Motor neuron (in vitro differentiated cells): ENCODE measurements at places on chromosomes 1 and 21.

- no peak for ATAC-seq
These were observed 22.7 kb downstream of the PIGM start for GRCh38 chr1:160009081-160009480.

GRCh38 chr1:106600626-106601025, 455.8 kb upstream of the PRMT6 start:
- ATAC-seq: no peak

DNA sequence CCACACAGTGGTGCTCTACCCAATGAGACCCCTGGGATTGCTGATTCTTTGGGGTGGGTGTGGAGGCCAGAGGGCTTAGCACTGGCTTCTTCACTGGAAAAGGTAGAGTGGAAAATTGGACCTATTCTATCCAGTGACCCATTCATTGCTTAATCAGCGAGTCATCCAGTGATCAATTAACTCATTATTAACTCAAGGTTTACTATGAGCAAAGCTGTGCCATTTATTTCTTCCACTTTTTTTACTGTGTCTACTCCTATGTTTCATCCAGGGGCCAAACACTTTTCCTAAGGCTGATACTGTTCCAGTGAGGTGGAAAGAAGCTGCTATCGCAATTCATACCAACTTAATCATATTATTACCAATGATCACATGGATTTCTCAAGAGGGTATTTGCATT, 363.9 kb downstream of the RPS6KC1 start:
- no peak for ATAC-seq

GRCh38 chr21:25422610-25423608, 184.4 kb downstream of the MRPL39 start:
- no peak for ATAC-seq

GRCh38 chr1:24972221-24972914, 42.3 kb upstream of the RUNX3 start:
- peak; percentile 53 for ATAC-seq

DNA sequence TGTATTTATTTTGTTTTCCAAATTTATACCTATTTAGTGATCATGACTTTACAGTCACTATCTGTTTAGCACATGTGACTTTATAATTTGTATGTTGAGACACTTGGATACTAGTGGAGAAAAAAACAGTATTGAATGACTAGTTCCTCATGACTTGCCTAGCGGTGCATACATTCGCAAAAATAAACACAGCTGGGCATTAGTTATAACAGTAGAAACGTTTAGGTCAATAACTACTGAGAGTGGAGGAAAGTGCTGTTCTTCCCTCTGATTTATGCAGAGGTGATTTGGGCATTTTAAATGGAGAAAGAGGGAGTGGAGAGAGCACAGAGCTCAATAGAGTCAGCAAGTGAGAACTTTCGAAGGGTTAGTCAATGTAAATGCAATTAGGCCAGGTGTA, 1679.0 kb upstream of the B3GALT2 start:
- no peak for ATAC-seq

GRCh38 chr1:1157426-1157913, 16.2 kb upstream of the TTLL10 start:
- peak; percentile 83 for ATAC-seq

DNA sequence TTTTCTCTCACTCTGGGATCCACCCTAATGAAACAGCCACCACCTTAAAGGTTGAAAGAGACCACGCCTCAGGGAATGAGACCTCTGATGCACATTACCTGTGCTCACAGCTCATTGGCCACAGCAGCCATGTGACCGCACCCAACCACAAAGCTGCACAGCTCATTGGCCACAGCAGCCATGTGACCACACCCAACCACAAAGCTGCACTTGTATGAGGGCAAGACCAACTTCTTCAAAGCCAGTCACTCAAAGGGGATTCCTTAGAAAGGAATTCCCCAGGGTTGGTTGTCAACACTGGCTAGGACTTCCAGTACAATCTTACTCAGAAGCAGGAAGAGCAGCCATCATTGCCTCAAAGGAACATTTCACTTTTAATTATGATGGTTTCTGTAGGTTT, 43.6 kb upstream of the PDE9A start:
- no peak for ATAC-seq

GRCh38 chr1:100449477-100449876, 88.5 kb upstream of the GPR88 start:
- ATAC-seq: no peak

GRCh38 chr1:45123358-45123757, 83.0 kb downstream of the ZSWIM5 start:
- no peak for ATAC-seq

DNA sequence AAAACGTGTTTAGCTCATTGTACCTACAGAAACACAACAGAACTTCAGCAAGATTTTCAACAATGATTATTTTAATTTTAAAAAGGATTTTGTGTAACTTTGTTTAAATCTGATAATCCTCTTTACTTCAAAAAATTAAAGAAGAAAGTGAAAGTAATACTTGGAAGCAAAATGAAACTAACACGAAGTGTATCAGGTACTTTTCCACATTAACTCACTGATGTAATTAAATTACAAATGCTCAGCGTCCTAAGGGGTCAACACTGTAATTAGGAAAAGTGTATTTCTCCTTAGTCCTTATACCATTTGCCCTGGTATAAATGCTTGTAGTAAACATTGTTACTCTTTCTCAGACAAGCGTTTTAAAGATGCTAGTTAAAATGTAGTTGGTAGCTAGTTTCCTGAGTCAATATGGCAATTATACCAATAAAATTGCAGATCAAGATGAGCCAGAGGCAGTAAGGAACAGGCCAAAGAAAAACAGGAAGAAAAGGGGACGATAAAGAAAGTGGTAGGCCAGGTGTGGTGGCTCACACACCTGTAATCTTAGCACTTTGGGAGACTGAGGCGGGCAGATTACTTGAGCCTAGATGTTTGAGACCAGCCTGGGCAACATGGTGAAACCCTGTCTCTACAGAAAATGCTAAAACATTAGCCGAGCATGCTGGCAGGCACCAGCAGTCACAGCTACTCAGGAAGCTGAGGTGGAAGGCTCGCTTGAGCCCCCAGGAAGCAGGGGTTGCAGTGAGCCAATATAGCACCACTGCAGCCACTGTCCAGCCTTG, 553.0 kb downstream of the SMYD3 start:
- ATAC-seq: peak; percentile 48

DNA sequence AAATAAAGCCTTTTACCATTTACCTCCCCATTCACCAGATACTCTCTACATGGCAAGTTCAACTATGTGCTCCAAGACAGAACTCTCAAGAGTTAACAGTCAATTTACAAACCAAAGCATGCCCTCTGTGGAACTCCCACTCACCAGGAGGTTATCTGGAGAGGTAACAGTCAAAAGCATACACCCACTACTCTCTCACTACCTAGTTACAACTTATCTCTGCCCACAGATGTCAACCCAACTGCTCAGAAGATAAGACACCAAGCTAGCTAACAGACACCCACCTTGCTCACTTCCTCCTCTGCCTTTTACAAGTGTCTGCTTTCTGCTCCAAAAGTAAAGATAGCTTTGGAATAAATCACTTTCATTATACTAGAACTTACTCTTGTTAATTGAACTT, 131.0 kb downstream of the TRIM33 start:
- ATAC-seq: no peak

- ATAC-seq: no peak
These were observed 39.2 kb downstream of the PRMT6 start for GRCh38 chr1:107095647-107096046.

- ATAC-seq: no peak
These were observed 39.7 kb downstream of the TTC13 start for GRCh38 chr1:230938924-230939368.

DNA sequence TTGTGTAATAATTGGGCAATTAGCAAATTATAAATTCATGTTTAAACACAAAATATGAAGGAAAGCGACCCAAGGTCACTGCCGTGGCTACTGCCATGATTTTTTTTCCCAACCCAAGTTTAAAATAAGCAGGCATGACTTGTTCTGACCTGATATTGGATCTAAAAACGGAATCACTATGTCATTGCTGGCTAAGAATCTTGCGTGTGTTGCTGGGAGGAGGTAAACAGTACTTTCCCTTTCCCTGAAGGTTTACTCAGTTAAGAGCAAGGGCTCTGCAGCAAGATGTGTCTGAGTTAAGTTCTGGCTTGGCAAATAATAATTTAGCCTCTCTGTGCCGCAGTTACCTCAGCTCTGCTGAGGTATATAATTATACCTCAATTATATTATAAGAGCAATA, 125.7 kb upstream of the L1TD1 start:
- ATAC-seq: peak; percentile 57

DNA sequence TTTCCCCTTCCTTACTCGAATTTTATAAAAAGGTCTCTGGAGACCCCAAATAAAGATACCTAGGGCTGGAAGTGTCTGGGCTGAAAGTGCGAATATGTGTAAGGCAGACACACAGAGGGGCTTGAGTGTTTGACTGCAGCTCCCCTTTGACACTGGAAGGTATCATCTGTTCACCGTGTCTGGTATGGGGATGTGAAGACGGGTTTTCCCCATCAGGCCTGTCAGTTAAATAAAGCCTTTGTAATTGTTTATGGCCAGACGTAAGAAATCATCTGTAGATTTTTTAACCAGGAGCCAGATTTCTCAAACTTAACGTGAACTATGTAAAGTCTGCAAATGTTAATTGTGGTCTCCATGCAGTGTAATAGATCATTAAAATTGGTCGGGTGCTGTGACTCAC, 1173.4 kb downstream of the AMY1C start:
- ATAC-seq: no peak

DNA sequence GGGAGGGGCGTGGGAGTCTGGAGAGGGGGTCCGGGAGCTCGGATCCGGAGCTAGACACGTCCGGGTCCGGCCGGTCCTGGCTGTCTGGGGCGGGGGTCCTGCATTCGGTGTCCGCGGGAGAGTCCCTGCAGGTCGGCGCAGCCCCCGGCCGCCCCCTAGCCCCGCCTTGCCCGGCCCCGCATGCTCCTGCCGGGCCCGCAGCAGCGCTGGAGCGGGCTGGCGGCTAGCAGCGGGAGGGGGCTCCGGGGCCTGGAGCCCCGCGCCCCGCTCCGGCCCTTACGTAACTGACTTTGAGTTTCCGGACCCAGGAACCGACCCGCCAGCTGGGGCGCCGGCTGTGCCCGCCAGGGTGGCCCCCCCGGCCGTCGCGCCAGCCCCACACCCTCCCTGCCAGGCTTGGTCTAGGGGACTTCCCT, 26.9 kb upstream of the EPB41 start:
- peak; percentile 31 for ATAC-seq

GRCh38 chr1:32962248-32962896, 2.2 kb downstream of the RNF19B start:
- ATAC-seq: no peak

DNA sequence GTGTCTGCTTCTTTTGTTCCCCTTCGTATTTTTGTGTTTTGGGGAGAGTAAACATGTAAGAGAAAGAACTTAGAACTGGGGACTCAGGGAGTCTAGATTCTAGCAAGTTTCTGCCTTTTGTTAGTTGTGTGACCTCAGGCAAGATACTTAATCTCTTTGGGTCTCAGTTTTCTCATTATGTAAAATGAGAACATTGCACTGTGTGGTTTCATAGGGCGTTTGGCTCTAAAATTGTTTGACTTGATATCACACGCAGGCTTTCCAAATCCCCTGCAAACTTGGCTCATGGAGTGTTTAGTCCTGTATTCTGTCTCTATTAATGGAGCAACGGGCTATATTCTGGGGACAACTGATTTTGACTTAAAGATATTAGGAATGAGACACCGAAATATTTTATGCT, 57.7 kb downstream of the NTNG1 start:
- ATAC-seq: peak; percentile 55

- no peak for ATAC-seq
These were observed 156.6 kb downstream of the GREM2 start for GRCh38 chr1:240455228-240455821.

- peak; percentile 46 for ATAC-seq
These were observed 46.8 kb downstream of the PTPRU start for GRCh38 chr1:29282924-29283803.

DNA sequence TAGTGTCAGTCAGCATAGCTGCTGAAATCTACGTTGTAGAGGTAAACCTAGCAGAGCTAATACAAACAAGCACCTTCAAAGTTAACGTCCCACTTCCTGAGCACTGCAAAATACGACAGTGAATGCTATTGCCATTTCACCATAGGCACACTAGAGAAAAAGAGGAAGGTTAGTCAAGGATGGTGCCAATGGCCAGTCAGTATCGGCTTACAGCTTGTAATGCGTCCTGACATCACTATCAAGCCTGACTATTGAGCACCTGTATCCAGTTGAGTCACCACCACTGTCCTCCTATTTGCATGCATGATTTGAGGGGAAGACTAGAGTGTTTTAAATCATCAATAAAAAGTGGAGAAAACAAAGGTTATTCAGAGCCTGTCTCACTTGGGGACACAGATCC, 34.4 kb downstream of the NUCKS1 start:
- no peak for ATAC-seq

- ATAC-seq: no peak
These were observed 39.5 kb upstream of the TMPRSS15 start for GRCh38 chr21:18443085-18443484.

GRCh38 chr1:100443811-100444571, 91.7 kb downstream of the CDC14A start:
- ATAC-seq: no peak

GRCh38 chr1:214337511-214337910, 56.6 kb downstream of the SMYD2 start:
- ATAC-seq: peak; percentile 60
